ENCODE measurements at places on chromosomes 2 and 18.
A peak's percentile ranks its signal among the peaks of the same experiment; 100 is the strongest.

- DNase-seq: peak; percentile 65
Observed at GRCh38 chr2:113248997-113249770, 29.5 kb downstream of the PAX8 start.

DNA sequence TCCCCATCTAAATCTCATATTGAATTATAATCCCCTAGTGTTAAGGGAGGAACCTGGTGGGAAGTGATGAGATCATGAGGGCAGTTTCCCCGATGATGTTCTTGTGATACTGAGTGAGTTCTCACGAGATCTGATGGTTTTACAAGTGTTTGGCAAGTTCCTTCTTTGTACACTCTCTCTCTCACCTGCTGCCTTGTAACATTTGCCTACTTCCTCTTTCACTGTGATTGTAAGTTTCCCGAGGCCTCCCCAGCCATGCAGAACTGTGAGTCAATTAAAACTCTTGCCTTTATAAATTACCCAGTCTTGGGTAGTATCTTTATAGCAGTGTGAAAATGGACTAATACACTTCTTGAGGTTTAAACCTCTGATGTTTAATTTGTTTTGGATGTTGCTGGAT, 177.5 kb downstream of the CD8B2 start:
- no peak for DNase-seq

DNA sequence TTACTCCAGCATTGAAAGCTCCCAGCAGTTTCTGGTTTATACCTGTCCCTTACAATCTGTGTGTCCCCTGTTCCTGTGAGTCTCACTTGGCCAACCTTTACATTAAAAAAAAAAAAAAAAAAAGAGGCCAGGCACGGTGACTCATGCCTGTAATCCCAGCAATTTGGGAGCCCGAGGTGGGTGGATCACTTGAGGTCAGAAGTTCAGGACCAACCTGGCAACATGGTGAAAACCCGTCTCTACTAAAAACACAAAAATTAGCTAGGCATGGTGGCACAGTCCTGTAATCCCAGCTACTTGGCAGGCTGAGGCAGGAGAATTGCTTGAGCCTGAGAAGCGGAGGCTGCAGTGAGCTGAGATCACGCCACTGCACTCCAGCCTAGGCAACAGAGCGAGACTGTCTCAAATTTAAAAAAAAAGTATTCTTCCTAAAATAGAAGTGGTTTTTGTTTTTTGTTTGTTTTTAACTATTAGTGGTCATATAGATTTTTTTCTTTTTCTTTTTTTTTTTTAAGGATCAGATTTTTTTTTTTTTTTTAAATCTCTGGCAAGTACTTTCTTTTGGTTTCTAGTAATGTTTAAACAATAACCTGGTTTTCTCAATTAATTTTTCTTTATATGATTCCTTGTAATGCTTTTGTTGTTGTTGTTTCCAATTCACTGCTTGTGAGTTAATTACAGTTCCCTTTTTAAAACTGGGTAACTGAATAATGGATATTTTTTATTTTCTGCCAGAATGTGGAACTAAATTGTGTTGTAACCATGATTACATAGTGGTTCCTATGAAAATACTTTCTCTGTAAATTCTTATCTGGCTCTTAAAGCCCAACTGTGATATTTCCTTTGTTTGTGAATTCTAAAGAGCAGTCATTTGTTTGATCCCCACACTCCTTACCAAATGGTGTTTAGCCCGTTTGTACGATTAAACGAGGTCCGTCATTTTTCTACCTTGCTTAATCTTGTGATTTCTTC, 116.8 kb downstream of the CTAGE1 start:
- DNase-seq: no peak

DNA sequence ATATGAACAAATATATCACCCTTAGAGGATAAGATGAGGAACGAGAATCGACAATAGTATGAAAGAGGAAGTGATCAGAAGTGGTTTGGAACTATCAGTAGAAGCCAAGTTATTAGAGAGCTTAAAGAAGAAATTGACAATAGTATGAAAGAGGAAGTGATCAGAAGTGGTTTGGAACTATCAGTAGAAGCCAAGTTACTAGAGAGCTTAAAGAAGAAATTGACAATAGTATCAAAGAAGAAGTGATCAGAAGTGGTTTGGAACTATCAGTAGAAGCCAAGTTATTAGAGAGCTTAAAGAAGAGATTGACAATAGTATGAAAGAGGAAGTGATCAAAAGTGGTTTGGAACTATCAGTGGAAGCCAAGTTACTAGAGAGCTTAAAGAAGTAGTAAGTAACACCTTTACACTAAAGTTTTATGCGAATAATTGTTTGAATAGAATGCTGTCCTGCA, 175.5 kb downstream of the ZNF407 start:
- DNase-seq: no peak

Data from CD8-positive, alpha-beta T cell (primary cell).